ENCODE measurements at places on chromosomes 2 and 18. TPM values are rescaled to one million over a fixed set of nuclear protein-coding genes. Genes with fewer than 3 reads are reported as not detected.

ARHGEF4 gene
- total RNA-seq: 37.4 TPM

D2HGDH gene
- total RNA-seq: 37.7 TPM

MC2R gene
- total RNA-seq: not detected

GRCh38 chr2:201128933-201129505 is 13.1 kb downstream of the CFLAR start:
- H3K27ac ChIP-seq: peak overlapping the region; percentile 61
- peaks cover 75% of the 10 kb centered on the region for H3K4me1 ChIP-seq
- DNase-seq: no peak
- H3K36me3 ChIP-seq: no peaks in the 10 kb centered on the region
- no peak overlapping the region for H3K4me3 ChIP-seq
- no peaks in the 10 kb centered on the region for H3K27me3 ChIP-seq

GRCh38 chr2:18516112-18516511 is 44.3 kb downstream of the RDH14 start:
- no peaks in the 10 kb centered on the region for H3K27me3 ChIP-seq
- H3K36me3 ChIP-seq: no peaks in the 10 kb centered on the region
- H3K4me3 ChIP-seq: no peak overlapping the region
- no peak for DNase-seq
- H3K27ac ChIP-seq: no peak overlapping the region

GRCh38 chr2:120737340-120738101 is 1.9 kb downstream of the GLI2 start:
- H3K4me1 ChIP-seq: peaks cover 38% of the 10 kb centered on the region
- DNase-seq: peak; percentile 24
- H3K4me3 ChIP-seq: peak overlapping the region; percentile 66
- no peaks in the 10 kb centered on the region for H3K27me3 ChIP-seq
- H3K27ac ChIP-seq: peak overlapping the region; percentile 90
- H3K36me3 ChIP-seq: no peaks in the 10 kb centered on the region

DNA sequence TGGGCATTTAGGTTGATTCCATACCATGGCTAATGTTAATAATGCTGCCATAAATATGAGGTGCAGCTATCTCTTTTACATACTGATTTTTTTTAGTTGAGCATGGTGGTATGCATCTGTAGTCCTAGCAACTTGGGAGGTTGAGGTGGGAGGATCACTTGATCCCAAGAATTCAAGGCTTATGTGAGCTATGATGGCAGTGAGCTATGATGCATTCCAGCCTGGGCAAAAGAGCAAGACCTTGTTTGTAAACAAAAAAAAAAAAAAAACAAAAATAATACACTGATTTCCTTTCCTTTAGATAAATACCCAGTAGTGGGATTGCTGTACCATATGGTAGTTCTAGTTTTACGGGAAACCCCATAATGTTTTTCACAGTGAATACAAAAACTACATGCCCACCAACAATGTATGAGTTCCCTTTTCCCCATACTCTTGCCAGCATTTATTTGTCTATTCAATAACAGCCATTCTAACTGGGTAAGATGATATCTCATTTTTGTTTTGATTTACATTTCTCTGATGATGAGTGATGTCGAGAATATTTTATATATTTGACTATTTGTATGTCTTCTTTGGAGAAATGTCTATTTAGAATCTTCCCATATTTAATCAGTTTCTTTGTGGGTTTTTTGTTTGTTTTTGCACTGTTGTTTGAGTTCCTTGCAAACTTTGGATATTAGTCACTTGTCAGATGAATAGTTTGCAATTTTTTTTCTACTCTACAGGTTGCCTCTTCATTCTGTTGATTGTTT is 281.0 kb upstream of the KYNU start:
- H3K27ac ChIP-seq: no peak overlapping the region
- H3K36me3 ChIP-seq: no peaks in the 10 kb centered on the region
- no peaks in the 10 kb centered on the region for H3K27me3 ChIP-seq
- no peaks in the 10 kb centered on the region for H3K4me1 ChIP-seq
- no peak for DNase-seq
- no peak overlapping the region for H3K4me3 ChIP-seq

DNA sequence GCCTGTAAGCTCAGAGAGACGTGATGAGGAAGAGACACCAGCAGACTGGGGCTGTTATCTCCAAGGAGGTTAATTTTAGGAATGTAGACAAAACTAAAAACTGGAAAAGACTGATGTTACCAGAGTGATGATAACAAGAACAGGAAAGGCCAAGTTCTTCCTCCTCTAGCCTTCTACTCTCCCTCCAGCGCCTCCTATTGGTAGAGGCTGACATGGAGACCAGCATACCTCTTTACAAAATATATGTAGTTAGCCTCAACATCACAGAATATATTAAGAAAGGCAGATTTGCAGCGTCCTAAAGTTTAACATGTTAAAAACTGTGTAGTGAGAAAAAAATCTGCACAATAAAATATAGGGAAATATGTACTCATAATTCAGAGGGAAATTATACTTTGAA is 66.0 kb downstream of the TCF4 start:
- no peak overlapping the region for H3K4me3 ChIP-seq
- H3K36me3 ChIP-seq: no peaks in the 10 kb centered on the region
- H3K27me3 ChIP-seq: no peaks in the 10 kb centered on the region
- H3K4me1 ChIP-seq: peaks cover 5% of the 10 kb centered on the region
- no peak overlapping the region for H3K27ac ChIP-seq

DNA sequence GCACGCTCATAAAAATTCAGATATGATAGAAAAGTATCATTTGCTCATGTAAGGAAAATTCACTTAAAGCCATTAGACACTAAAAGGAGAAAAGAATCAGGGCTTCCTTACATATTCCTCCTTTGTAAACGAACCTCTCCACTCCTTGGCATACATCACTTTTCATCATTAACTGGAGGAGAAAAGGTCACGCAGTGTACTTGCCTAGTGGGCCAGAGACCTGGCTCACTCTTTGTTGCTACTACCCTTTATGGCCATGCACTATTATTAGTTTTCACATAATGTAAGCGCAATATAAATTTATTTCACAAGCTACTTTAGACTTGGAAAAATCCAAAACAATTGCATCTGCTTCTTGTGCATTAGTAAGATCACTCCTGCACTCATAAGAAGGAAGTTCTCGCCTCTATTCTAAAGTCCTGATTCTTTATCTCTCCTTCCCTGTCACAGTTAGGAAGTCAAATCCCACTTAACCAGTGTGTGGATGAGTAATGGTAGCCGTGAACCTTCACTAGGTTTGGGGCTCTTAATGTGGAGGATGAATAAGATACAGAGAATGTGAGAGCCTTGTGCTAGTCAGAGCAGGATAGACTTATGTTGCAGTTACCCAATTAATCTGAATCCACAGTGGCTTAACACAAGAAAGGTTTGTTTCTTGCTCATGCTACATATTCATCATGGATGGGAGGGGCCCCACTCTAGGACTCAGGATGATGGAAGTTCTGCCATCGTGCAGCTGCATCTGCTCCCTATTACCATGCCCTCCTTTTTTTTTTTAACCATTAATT is 115.0 kb upstream of the GLS start:
- DNase-seq: no peak
- H3K4me1 ChIP-seq: no peaks in the 10 kb centered on the region
- no peak overlapping the region for H3K4me3 ChIP-seq
- no peaks in the 10 kb centered on the region for H3K27me3 ChIP-seq
- no peak overlapping the region for H3K27ac ChIP-seq

Data from testis (tissue), 5 donors.